ENCODE measurements at places on chromosomes 6 and 20. TPM values are rescaled to one million over a fixed set of nuclear protein-coding genes. Genes with fewer than 3 reads are reported as not detected.
A peak's percentile ranks its signal among the peaks of the same experiment; 100 is the strongest.

DNA sequence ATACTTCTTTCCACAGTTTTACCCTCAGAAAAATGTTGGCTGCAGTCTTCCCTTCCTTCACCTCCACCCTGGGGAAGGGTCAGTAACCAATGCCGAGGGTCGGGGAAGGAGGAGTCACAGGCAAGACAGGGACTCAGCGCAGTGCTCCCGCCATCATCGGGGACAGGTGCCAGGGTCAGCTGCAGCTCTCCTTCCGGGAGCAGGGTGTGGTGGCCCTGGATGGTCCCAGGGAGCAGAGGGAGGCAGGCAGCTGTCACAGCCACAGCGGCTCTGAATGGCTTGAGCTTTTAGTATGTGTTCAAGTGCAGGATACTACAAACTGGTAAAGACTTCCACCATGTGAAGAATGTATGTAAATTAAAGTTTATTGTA, 26.0 kb upstream of the PI16 start:
- no peak for DNase-seq

The PACRG gene
- total RNA-seq: not detected

- DNase-seq: no peak
These were observed 84.4 kb downstream of the SERAC1 start for GRCh38 chr6:158083455-158084325.

The HLA-DPA1 gene
- total RNA-seq: not detected

DNA sequence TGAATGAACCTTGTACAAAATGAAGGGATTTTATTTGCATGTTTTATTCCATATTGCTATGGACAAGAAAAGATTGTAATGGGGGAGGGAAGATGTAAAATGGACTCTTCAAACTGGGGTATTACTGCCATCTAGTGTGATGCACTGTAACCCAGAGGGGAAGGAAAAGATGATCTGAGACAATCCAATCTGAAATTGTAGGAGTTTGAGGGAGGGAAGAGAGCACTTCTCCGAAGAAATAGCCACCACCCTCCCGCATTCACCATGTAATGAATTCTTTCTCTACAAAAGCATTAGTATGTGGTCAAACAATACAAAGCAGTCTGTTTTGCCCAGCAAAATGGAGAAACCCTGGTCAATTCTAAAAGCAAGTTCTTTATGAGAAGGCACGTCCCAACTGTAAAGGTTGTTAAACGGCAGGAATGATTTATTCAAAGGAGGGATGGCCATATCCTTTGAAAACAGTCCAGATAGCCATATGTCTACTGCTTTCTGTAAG, 679.5 kb upstream of the NRSN1 start:
- DNase-seq: peak; percentile 83

The PSMB1 gene
- total RNA-seq: 913 TPM

DNA sequence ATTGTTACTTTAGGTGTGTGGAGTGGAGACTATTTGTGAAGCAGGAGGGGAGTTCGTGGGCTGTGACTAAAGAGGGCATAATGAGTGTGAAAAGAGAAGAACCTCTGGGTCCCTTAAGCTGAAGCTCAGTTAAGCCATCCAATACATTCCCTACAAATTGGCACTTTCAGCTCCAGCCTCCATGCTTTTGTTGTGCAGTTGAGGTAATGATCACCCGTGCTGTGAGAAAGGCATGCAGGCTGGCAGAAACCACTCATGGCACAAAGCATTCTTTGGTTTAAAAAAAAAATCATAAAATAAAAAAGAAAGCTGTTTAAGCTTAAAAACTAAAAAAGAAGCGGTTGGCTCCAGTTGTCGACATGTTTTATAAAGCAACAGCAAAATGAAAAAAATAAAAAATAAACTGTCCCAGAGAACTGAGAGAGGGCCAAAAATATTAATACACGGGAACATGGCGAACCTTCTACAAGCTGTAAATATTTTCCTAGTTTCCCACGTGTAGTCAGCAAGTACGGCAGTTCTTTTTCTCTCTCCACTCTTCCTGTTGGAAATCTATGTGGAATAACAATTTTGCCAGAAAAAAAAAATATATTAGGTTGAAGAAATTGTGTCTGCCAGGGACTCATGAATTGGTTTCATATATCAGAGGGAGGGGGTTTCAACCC, 82.2 kb downstream of the ANKRD60 start:
- no peak for DNase-seq

- no peak for DNase-seq
These were observed 128.2 kb downstream of the NCOA3 start for GRCh38 chr20:47629907-47630306.

Measured in G401 (cell line).